Activated CD8-positive, alpha-beta T cell treated with anti-CD3 and anti-CD28 coated beads, Interleukin-2, amount 10 ng/mL, durations not matched to agents 7 days and 5 days (primary cell): ENCODE measurements at places on chromosomes 16 and 17. TPM values are rescaled to one million over a fixed set of nuclear protein-coding genes. Genes with fewer than 3 reads are reported as not detected.
A peak's percentile ranks its signal among the peaks of the same experiment; 100 is the strongest.

NOS2 gene
- not detected for total RNA-seq

OSBPL7 gene
- total RNA-seq = 33.0 TPM

ARL6IP1 gene
- total RNA-seq = 234 TPM

CA7 gene
- total RNA-seq = not detected

MPP3 gene
- not detected for total RNA-seq

FOXL1 gene
- not detected for total RNA-seq

FTO gene
- total RNA-seq = 44.5 TPM

WNT9B gene
- total RNA-seq = not detected

CAPN15 gene
- total RNA-seq = 85.3 TPM

GRCh38 chr16:17275076-17276009 is 195.4 kb downstream of the XYLT1 start:
- DNase-seq = peak; percentile 32
- peaks cover 2% of the 10 kb centered on the region for H3K27me3 ChIP-seq
- peaks cover 20% of the 10 kb centered on the region for H3K36me3 ChIP-seq
- no peak overlapping the region for H3K4me3 ChIP-seq
- peaks cover 66% of the 10 kb centered on the region for H3K4me1 ChIP-seq
- H3K27ac ChIP-seq = peak overlapping the region; percentile 68

- no peaks in the 10 kb centered on the region for H3K27me3 ChIP-seq
- no peak overlapping the region for H3K4me3 ChIP-seq
- H3K27ac ChIP-seq = no peak overlapping the region
- no peaks in the 10 kb centered on the region for H3K4me1 ChIP-seq
- H3K36me3 ChIP-seq = no peaks in the 10 kb centered on the region
Observed at GRCh38 chr17:31645351-31645750, 213.7 kb downstream of the COPRS start.

- peaks cover 61% of the 10 kb centered on the region for H3K36me3 ChIP-seq
- peak; percentile 35 for DNase-seq
- no peaks in the 10 kb centered on the region for H3K27me3 ChIP-seq
- no peak overlapping the region for H3K4me3 ChIP-seq
- peaks cover 47% of the 10 kb centered on the region for H3K4me1 ChIP-seq
Observed at GRCh38 chr17:4934173-4934979, 2.3 kb downstream of the GP1BA start.

- H3K4me1 ChIP-seq = peaks cover 20% of the 10 kb centered on the region
- no peak for DNase-seq
Observed at GRCh38 chr16:89685916-89686315, 573 bp upstream of the CDK10 start.

GRCh38 chr16:72715267-72715666 is 332.7 kb downstream of the ZFHX3 start:
- no peak for DNase-seq
- no peaks in the 10 kb centered on the region for H3K27me3 ChIP-seq
- no peaks in the 10 kb centered on the region for H3K4me1 ChIP-seq
- H3K27ac ChIP-seq = no peak overlapping the region

- peaks cover 14% of the 10 kb centered on the region for H3K27me3 ChIP-seq
- peak overlapping the region; percentile 68 for H3K4me3 ChIP-seq
- no peaks in the 10 kb centered on the region for H3K36me3 ChIP-seq
- H3K27ac ChIP-seq = peak overlapping the region; percentile 3
- DNase-seq = no peak
- H3K4me1 ChIP-seq = peaks cover 5% of the 10 kb centered on the region
Observed at GRCh38 chr17:82698974-82699442, 510 bp upstream of the RAB40B start.

GRCh38 chr16:47018223-47018891 is 44.9 kb upstream of the DNAJA2 start:
- no peak overlapping the region for H3K4me3 ChIP-seq
- H3K36me3 ChIP-seq = no peaks in the 10 kb centered on the region

DNA sequence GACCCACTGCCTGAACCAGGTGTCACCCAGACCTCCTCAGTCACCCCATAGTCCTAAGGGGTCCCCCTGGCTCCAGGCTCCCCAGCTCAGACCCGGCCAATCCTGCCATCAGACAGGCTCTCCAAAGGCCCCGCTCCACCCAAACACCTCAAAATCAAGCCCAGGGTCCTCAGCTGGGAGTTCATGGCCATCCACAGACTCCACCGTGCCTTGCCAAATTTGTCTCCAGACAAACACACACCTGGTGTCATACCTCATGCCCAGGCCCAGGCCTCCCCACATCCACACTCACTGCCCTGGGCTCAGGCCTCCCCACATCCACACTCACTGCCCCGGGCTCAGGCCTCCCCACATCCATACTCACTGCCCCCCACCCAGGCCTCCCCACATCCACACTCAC is 12.5 kb downstream of the RPH3AL start:
- peaks cover 2% of the 10 kb centered on the region for H3K4me1 ChIP-seq

DNA sequence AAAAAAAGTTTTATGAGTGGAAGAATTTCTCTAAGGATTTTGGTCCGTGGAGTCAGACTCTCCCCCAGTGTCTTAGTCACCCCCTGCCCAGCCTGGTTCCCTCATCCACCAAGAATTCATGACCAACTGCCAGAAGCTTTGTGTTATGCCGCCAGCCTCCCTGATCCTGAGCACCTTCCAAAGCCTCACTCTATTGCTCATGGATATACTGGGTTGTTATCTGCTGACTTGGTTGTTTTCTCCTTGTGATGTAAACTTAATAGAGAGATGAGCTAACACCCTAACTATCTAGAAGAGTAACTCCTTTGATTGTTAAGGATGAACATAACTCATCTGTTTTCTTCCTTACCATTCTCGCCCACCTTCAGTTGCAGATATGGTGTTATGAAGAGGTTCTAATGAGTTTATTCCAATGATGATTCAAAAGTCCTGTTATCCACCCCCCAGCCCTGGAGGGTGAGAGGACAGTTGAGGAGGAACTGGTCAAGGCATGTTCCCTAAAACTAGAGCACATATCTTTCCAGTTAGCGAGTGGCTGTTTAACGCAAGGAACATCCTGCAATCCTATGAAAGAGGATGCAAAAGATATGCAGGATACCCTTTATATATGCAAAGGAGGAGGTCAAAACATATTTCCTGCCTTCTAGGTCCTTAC is 1.5 kb upstream of the PSMD3 start:
- no peak overlapping the region for H3K27ac ChIP-seq
- H3K4me3 ChIP-seq = peak overlapping the region; percentile 92
- H3K4me1 ChIP-seq = peaks cover 27% of the 10 kb centered on the region
- H3K27me3 ChIP-seq = peaks cover 12% of the 10 kb centered on the region
- DNase-seq = no peak
- H3K36me3 ChIP-seq = peaks cover 6% of the 10 kb centered on the region

- DNase-seq = no peak
- H3K4me1 ChIP-seq = no peaks in the 10 kb centered on the region
- H3K36me3 ChIP-seq = no peaks in the 10 kb centered on the region
Observed at GRCh38 chr17:22268214-22268911, 576.0 kb downstream of the KCNJ18 start.

GRCh38 chr16:56675685-56676210 is 6.1 kb downstream of the MT1H start:
- H3K27me3 ChIP-seq = peaks cover 33% of the 10 kb centered on the region
- DNase-seq = peak; percentile 73
- peak overlapping the region; percentile 61 for H3K4me3 ChIP-seq
- H3K27ac ChIP-seq = peak overlapping the region; percentile 53
- H3K4me1 ChIP-seq = peaks cover 33% of the 10 kb centered on the region

DNA sequence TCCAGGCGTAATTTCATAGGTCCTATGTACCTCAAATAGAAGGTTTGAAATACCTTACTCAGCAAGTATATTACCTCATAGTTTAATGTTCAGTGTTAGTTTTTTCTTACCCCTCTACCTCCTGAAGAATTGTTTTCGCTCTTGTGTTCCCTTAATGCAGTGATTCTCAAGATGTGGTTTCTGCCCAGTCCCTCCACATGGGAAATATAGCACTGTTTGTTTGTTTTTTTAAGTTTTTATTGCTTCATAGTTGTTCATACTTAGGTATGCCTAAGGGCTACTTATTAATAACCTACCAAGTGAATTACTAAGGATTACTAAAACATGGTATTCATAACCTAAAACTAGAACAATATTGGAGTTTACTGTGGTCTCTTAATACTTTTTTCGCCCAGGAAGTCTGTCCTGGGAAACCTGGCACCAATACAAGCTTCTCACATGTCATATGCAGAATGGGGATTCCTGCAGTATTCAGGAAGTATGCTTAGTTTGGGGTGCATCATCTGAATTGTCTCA is 5.0 kb downstream of the RSPRY1 start:
- DNase-seq = no peak
- H3K4me3 ChIP-seq = no peak overlapping the region

DNA sequence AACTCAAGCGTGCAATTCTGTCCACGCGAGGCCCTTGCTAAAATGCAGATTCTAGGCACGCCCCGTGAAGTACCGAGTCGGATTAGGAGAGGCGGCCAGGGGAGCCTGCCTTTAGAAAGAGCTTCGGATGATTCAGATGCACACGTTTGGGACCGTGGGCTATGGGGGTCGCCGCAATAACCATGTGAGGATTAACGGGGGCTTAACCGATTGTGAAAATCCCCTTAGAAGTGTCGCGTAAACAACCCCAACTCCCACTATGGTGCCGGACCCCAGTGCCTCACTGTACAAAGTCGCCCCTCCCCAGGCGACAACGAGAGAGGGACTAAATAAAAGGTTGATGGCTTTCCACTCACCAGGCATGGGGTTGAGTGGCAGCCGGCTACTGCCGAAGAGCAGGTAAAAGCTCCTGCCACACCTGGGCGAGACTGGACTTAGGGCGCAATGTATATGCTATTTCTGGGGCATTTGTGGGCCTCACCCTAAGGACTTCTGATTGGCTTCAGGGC is 635 bp upstream of the SP2 start:
- DNase-seq = peak; percentile 50
- H3K4me1 ChIP-seq = peaks cover 44% of the 10 kb centered on the region
- H3K36me3 ChIP-seq = peaks cover 18% of the 10 kb centered on the region

DNA sequence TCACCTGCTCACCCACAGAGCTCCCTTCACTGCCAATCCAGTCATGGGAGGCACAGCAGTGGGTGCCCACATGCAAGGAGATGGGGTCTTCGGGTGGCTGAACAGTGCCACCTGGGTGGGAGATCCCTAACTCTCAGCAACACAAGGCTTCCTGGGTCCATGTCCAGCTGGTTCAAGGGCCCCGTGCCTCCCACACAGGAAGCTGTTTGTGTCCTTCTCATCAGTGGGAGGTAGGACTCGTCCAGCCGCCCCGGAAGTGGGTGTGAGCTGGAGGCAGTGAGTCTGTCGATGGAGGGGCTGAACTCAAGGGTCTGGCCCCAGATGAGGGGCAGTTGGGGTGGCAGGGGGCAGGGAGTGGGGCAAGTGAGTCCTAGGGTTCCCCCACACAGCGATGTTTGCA is 1.6 kb downstream of the FBXL16 start:
- H3K4me1 ChIP-seq = peaks cover 8% of the 10 kb centered on the region
- no peak overlapping the region for H3K27ac ChIP-seq
- H3K4me3 ChIP-seq = no peak overlapping the region
- DNase-seq = no peak
- no peaks in the 10 kb centered on the region for H3K36me3 ChIP-seq

GRCh38 chr17:7491583-7491982 is 7.4 kb downstream of the POLR2A start:
- no peak overlapping the region for H3K4me3 ChIP-seq
- H3K4me1 ChIP-seq = peaks cover 56% of the 10 kb centered on the region
- no peak for DNase-seq
